ENCODE measurements at places on chromosomes 3 and 15.

GRCh38 chr3:54515441-54516213, 393.3 kb downstream of the CACNA2D3 start:
- no peak for DNase-seq

- DNase-seq: no peak
Observed at GRCh38 chr15:60379185-60379524, 18.6 kb downstream of the ANXA2 start.

GRCh38 chr3:106643684-106644161, 733.5 kb upstream of the CCDC54 start:
- no peak for DNase-seq

DNA sequence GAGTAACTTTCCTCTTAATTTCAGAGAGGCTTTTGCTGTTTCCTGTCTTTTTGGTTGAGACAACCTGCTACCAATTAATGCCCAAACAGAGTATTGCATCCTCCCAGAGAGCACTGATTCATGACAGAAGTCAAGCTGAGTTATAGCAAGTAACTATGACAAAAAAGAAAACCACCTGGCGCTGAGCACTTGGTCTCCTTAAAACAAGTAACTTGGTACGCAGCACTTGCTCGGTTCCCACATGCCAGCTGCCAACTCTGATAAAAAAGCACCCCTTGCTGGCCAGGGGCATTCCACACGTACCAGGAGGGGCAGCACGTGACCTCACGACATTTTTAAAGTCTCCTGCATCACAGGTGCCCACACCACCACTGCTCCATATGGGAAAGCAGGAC, 13.5 kb upstream of the MYO5C start:
- no peak for DNase-seq

- peak; percentile 33 for DNase-seq
Observed at GRCh38 chr15:66702787-66703539, 927 bp downstream of the SMAD6 start.
